Activated naive CD4-positive, alpha-beta T cell treated with anti-CD3 and anti-CD28 coated beads, Interleukin-2, amount 50 U/mL, for 72 hours (primary cell): ENCODE measurements at places on chromosomes 2 and 18.

- no peak for DNase-seq
Observed at GRCh38 chr2:234816056-234816455, 135.8 kb upstream of the SH3BP4 start.

DNA sequence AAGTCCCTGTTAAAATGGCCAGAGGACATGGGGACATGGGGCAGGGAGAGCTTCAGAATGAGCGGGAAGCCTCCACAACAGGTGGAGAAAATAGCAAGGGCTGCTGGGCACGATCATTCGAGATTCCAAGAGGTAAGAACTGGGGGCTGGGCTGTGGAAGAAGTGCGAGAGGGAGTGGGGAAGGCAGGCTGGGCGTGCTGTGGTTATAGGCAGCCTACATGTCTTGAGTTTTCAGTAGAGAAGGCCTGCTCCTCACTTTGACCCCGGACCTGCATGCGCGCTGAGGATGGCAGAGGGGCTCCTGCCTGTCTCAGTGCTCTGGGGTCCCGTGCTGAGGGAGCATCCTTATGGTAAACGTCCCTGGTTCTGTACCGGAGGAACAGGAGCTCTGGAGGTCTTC lies 115.5 kb downstream of the AGAP1 start:
- no peak for DNase-seq

GRCh38 chr18:361941-362310 lies 94.1 kb upstream of the THOC1 start:
- DNase-seq: no peak

DNA sequence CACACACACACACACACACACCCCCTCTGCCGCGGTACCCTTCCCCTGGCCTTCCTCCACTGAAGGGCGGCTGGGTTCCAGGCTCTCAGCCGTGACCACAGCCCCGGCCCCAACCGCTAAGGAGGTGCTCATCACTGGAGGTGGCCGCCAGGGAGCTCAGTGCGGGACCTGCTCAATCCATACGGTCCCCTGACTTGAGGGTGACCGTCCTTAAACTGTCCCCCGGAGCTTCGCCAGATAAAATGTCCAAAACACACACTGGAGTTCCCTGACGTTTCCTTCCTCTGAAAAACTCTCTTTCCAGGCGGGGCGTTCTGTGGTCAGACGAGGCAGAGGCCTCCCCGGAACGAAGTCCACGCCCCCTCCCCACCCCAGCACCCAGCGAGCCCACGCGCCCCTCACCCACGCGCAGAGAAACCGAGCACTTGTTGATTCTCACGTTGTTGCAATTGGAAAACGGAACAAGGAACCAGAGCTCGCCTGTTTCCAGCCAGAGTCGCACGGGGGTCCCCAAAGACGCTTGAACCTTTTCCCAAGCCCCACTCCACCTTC lies 1.4 kb downstream of the MBP start:
- DNase-seq: peak; percentile 68

DNA sequence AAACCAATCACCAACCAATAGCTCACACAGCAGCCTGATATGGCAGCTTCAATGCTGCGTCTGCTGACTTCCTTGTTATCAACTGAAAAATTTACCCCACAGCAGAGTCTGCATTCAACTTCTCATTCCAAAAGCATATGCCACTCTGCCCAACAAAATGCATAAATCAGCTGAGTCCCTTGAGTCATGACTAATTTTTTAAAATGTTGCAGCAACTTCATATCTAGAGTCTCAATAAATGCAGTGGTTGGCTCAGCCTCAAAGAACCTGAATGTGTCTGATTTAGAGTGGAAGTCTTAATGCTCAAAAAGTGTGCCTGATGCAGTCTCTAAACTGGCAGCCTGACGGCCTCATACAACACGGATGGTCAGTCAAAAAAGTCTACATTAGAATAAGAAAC lies 46.5 kb downstream of the FARSB start:
- DNase-seq: no peak

DNA sequence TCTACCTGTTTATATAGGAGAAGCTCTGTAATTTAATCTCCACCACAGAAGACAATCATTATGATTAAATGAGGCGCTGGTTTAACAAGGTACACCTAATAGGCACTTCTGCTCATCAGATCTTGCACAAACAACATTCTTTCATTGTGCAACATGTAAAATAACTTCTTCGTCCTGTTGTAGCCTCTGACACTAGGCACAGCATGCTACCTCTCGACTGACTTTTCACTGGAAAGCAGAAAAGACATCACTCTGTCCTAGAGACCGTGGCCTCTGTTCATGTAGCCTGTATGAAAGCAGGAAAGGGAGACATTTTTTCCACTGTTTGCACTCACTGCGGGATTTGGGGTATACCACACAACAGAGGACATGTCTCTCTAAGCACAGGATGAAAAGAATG lies 316.5 kb downstream of the IRS1 start:
- no peak for DNase-seq

- no peak for DNase-seq
Observed at GRCh38 chr2:27041752-27042151, 9.0 kb downstream of the TMEM214 start.

GRCh38 chr18:13269013-13269280 lies 50.4 kb downstream of the LDLRAD4 start:
- no peak for DNase-seq

DNA sequence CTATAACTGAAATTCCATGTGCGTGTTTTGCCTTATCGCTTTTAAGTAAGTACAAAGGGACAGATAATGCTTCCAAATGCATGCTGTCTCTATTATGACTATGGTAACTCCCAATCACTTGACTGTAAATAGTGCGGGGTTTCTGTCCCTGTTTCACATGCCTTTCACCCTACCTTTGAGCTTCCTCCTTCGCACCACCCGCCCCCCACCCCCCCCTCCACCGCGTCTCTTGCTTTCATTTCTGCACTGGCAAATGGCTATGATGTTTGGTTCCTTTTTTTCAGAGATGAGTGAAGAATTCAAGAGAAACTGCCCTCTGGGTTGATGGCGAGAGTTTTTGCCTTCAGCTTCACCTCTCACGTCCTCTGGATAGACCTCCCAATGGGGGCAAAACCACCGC lies 25.0 kb upstream of the SPP2 start:
- no peak for DNase-seq

GRCh38 chr2:147365622-147366021 lies 479.2 kb upstream of the ACVR2A start:
- DNase-seq: no peak

GRCh38 chr2:128310094-128310716 lies 8.5 kb downstream of the HS6ST1 start:
- DNase-seq: peak; percentile 47

- no peak for DNase-seq
Observed at GRCh38 chr2:86398500-86399474, 42.4 kb upstream of the KDM3A start.

DNA sequence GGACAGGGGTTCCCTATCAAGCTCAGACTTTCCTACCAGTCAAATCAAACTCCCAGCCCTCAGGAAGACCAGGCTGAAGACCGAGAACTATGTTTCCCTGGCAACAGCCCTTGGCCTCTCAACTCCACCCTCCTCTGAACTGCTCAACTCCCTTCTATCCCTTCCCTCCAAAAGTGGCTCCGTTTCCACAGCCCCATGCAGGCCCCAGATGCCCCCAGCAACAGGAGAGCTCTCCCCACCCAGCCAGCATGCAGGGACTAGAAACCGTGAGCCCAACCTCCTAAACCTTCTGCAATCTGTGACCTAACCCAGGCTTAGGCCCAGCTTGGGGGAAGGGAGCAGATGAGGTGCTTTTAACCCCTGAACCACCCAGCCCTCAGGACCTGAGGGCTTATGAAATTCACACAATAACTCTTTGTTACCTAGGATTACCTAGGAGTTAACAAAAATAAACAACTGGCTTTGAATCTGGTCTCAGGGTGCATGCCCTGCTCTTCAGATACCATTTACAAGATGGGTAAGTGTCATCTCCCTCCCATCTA lies 87.2 kb downstream of the BCL11A start:
- DNase-seq: no peak

GRCh38 chr2:55108456-55109160 lies 58.4 kb upstream of the RTN4 start:
- no peak for DNase-seq

DNA sequence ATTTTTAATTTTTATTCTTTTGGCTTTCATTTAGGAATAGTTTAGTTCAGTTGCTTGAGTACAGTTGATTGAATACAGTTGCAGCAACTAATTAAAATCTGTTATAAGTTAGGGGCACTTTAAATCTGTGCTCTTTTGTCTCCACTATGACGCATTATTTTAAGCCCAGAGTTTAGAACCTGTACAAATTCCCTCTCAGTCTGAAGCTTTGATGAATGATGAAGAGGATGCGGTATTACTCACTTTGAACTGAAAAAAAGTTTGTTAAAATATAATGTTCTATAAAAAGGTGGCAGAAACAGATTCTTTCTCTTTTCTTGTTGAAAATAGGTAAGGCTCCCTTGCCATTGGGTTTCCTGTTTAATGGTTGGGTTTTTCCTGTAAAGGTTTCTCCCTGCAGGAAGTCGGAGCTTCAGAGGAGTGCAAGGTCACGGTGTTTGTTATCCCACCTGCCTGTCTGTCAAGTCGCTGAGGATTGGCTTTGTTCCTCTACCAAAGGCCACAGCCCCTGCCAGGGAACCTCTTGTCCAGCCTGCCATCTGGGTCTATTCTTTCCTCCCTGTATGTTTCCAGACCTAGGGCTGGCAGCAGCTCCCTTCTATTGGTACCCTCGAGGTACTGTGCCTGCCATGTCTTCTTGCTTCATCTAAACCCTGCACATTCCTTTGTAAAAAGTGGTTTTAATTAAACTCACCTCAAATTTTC lies 43.8 kb upstream of the FN1 start:
- DNase-seq: no peak

DNA sequence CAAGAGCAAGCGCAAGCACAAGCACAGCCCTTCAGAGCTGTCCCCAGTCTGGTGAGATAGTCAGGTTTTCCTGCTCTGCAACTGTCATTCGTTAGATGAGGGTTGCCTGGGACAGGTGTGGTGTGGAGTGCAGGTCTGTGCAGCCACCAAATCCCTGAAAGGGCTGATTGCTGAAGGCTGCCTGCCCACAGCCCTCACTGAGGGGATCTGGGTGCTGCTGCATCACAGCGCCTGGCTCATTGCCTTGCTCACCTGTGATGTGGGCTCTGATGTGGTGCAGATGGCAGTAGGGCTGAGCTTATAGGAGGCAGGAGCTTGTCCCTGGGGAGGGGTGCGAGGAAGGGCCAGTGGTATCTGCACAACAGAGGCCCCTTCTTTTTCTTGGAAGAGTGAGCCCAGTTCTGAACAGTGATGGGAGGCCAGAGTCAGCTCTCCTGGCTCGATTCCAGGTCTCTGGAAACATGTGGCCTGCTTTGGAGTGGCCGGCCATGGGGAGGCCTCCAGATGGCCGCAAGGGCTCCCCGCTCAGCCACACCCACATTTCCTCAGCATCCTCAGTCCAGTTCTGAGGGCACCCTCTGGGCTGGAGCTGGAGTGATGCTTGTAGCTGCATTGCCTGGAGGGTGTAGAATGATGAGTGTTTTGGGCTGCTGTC lies 11.4 kb downstream of the UBE2F start:
- DNase-seq: no peak

- no peak for DNase-seq
Observed at GRCh38 chr2:9288233-9288632, 81.6 kb downstream of the ASAP2 start.

DNA sequence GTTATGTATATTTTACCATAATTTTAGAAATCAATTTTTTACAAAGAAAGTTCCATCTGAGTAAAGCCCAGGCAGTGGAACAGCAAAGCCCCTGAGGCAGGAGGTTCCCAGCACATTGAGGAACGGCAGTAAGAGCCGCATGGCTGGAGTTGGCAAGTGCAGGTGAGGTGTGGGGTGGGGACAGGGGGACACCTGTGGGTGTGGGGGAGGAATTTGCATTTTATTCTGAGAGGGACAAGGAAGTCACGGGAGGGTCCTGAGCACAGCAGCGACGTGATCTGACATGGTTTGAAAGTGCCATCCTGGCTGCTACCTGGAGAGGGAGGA lies 16.1 kb upstream of the ADI1 start:
- no peak for DNase-seq

GRCh38 chr2:159185401-159186130 lies 100.9 kb downstream of the WDSUB1 start:
- no peak for DNase-seq

DNA sequence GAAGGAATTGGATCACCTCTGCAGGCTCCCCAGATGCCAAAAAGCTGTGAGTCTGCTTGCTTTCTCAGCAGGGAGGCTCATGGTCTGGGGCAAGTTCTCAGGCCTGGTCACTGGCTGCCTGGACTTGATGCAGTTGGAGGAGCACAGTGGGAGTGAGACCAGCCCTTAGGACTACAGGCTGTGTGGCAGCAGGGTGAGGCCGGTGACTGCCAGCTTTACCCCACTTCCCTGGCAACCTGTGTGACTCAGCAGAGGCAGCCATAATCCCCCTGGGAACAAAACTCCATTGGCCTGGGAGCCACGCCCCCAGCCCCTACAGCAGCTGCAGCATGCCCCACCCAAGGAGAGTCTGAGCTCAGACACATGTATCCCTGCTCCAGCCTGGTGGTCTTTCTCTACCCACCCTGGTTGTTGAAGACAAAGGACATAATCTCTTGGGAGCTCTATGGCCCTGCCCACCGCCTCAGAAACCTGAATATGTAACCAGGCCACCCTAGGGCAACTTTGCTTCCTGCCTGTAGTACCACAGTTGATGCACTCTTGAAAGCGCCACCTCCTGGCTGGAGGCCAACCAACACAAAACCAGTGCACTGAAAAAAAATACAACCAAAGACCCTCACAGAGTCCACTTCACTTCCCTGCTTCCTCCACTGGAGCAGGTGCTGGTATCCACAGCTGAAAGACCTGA lies 106.8 kb upstream of the SPATS2L start:
- DNase-seq: no peak

GRCh38 chr2:158179660-158180059 lies 78.0 kb downstream of the UPP2 start:
- DNase-seq: no peak

- DNase-seq: no peak
Observed at GRCh38 chr2:30106543-30106942, 40.3 kb upstream of the YPEL5 start.

GRCh38 chr2:18518116-18519111 lies 42.0 kb downstream of the RDH14 start:
- no peak for DNase-seq

- DNase-seq: no peak
Observed at GRCh38 chr18:8673256-8674209, 31.8 kb upstream of the MTCL1 start.

GRCh38 chr2:219274361-219274921 lies 4.7 kb upstream of the DNAJB2 start:
- no peak for DNase-seq

GRCh38 chr18:22914633-22915032 lies 18.5 kb upstream of the RBBP8 start:
- no peak for DNase-seq

- no peak for DNase-seq
Observed at GRCh38 chr2:136286423-136286822, 168.5 kb upstream of the CXCR4 start.
